ENCODE measurements at places on chromosomes 12 and 14. TPM values are rescaled to one million over a fixed set of nuclear protein-coding genes. Genes with fewer than 3 reads are reported as not detected.

IFNG gene
- not detected for total RNA-seq

SLC25A47 gene
- not detected for total RNA-seq

NR1H4 gene
- total RNA-seq, result under 0.01 TPM

KCNC2 gene
- total RNA-seq, result 0.43 TPM

C1QL4 gene
- total RNA-seq, result not detected

YEATS4 gene
- 10.8 TPM for total RNA-seq

COPZ1 gene
- 139 TPM for total RNA-seq

GAS2L3 gene
- total RNA-seq, result 24.5 TPM

GUCY2C gene
- total RNA-seq, result not detected

RPGRIP1 gene
- total RNA-seq, result not detected

EP400 gene
- 13.2 TPM for total RNA-seq

ZNF740 gene
- total RNA-seq, result 10.8 TPM

SMIM41 gene
- 0.43 TPM for total RNA-seq

MYBPC1 gene
- total RNA-seq, result not detected

CLEC14A gene
- total RNA-seq, result 2.3 TPM

STXBP6 gene
- total RNA-seq, result 4.7 TPM

SOX5 gene
- total RNA-seq, result 13.8 TPM

GLT8D2 gene
- total RNA-seq, result 55.1 TPM

AKAP6 gene
- 3.9 TPM for total RNA-seq

HOXC6 gene
- 1.6 TPM for total RNA-seq

GPRC5D gene
- not detected for total RNA-seq

All from fibroblast of villous mesenchyme (primary cell).